ENCODE measurements at places on chromosomes 5 and 9. TPM values are rescaled to one million over a fixed set of nuclear protein-coding genes. Genes with fewer than 3 reads are reported as not detected.

DNA sequence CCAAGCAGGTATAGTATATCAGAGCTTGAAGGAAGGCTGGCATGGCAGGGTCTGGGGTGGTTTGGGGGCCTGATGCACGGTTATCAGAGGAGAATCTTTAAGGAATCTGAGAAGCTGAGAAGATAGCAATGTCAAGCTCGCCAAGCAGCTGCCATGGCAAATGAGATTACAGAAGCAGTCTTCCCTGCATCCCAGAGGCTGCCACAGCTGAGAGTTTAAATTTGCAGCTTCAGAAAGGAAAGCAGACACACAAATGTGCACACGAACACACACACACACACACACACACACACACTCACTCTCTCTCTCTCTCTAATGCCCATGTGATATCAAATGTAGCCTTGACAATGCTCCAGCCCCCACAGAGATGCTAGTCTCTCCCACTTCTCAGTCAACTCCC is 79.0 kb upstream of the TNC start:
- DNase-seq: no peak

DNA sequence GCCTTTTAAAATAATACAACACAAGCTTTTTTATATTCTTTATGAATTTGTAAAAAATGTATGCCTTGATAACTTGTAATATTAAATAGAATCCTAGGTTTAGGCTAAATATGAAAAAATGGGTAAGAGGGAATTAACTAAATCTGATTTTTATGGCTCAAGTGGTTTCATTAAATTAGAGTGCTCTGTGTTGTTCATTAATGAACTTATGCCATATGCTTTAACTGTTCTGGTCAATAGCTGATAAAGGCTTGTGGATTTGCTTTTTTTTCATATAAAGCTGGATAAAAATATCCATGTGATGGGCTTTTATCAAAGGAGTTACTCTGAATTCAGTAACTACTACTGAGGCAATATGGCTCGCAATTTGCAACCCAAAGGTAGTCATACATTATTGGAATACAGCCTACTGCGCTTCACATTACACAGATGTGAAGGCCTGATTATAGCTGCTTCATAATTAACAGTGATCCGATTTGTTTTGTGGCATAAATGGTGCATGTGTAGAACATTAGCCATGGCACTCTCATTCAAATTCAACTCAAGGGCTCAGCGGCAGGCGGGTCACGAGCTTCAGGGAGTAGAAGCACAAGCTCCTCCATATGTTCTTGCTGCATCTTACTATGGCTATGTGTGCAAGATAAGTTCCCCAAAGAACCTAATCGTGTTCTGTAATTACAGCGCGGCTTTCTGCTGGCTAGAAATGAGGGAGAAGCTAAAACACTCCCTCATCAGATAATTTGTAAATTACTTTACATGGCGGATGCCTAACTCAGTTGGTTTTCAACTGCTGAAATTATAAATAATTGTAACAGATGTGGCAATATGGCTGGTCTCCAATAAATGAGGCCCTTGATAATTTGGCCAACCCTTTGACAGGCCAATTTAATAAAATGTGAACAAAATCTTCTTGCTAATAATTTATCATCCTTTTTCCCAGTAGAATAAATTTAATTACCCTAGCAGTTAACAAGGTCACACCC is 188.3 kb downstream of the CNTLN start:
- DNase-seq: no peak

Gene FAM169A
- total RNA-seq: 26.8 TPM

DNA sequence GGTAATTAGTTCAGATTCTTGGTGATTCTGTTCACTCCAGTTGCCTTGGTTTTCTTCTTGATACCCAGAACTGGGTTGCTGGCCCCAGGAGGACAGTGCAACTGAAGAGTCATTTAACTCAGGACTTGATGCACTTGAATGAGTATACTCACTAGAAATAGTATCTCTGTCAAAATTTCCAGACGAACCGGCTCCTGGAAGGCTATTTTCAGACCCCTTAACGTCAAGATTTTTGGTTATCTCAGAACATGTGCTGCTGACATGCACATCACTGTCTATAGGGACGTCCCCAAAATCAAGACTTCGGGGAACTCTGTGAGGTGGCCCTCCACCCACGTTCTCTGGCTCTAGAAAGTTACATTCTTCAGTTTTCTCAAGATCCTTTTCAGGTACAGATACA is 56.7 kb upstream of the PCA3 start:
- no peak for DNase-seq

DNA sequence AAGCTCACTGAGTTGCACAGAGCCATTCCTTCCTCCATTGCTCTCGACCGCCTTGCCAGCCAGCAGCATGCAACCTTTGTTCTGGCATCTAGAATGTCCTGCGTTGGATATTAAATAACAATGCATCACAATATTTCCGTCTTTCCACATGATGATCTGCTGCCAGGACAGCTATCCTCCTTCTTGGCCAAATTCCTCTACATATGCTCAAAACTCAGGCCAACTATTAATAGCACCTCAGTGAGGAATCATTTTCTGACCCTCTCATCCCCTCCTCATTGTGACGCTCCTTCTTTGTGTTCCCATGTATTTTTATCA is 128.6 kb downstream of the MYO10 start:
- DNase-seq: no peak

Gene DNAH5
- total RNA-seq: 12.3 TPM

DNA sequence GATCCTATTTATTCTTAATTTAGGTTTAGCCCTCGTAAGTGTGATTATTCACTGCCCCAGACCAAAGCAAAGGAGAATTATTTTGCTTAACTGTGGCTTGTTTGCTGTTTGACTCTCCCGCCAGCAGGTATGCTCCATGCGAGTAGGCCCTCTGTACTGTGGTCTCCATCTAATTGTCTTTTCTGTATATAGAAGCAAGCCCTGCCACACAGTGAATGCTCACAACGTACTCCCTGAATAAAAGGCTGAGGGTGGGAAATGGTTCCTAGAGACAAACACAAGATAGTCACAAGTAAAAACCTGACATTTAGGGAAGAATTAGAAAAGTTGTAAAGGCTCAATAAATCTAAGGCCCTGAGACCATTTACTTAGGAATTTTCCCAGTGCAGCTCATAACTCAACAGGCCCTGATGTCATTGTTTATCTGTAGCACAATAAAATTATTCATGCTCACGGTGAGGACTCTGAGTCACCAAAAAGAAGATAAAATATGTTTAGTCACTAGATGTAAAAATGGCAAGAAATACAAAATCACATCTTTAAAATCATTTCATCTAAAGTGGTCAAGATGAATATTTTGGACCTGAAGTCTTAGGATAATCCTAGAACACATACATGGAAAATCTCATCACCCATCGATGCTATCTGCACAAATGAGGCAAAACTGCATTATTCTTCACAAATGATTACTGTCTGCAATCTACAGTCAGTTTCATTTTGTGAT is 473.2 kb downstream of the ENC1 start:
- DNase-seq: peak; percentile 77

DNA sequence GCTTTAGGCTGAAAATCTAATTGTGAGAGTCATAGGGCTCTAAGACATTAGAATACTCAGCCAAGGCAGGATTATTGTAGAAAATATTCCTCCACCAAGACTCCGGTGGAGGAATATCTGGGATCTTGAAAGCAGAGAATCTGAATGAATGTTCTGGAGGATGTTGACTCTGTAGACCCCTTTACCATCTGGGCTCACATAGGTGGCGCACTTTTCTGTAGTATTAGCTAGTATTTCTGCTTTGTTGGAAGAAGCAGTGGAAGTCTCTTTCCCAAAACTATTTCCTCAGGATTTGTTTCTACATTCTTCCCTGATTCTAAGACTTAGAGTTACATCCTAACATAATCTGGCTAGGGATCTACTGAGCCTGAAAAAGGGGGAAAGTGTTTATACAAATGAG is 752.4 kb upstream of the SEMA6A start:
- no peak for DNase-seq

Data from Daoy (cell line).